ENCODE measurements at places on chromosomes 3 and 15.
A peak's percentile ranks its signal among the peaks of the same experiment; 100 is the strongest.

DNA sequence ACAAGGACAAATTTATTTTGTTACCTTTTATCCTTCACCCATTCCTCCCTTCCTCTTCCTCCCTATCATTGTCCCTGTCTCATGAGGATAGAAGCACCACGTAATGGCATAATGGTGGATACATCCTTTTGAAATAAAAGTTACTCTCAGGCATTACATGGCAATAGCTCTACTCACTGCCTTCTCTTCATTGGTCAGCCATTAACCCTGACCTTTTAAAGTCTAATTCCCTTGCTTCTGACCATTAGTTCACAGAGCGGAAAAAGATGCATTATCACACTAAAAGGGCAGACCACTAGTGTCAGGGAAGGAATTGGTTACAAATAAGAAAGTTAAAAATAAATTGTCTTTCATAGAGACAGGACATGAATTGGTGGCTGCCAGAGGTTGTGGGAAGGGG lies 54.6 kb upstream of the EIF1B start:
- H3K27ac ChIP-seq: no peak overlapping the region
- H3K36me3 ChIP-seq: no peaks in the 10 kb centered on the region
- H3K27me3 ChIP-seq: no peaks in the 10 kb centered on the region
- DNase-seq: no peak

DNA sequence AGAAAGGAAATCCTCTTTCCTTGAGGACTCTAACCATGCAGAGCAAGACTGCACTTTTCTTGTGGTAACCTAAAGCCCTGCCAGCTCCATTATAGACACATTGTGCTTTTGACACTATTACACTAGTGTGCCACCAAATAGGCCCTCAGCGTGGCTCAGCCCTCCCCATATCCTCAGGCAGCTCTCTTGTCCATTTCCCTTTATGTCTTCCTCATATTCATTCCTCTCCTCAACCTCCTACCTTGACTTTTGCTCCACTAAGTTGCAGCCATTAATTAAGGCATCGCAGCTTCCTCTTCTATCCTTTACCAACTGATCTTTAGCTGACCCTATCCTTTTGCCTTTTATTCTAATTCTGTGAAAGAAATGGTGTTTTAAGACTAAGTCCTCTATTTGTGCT lies 3.7 kb downstream of the ATG7 start:
- no peak overlapping the region for H3K4me3 ChIP-seq
- H3K27me3 ChIP-seq: no peaks in the 10 kb centered on the region
- H3K36me3 ChIP-seq: peaks cover 45% of the 10 kb centered on the region
- H3K4me1 ChIP-seq: peaks cover 63% of the 10 kb centered on the region
- H3K27ac ChIP-seq: no peak overlapping the region

DNA sequence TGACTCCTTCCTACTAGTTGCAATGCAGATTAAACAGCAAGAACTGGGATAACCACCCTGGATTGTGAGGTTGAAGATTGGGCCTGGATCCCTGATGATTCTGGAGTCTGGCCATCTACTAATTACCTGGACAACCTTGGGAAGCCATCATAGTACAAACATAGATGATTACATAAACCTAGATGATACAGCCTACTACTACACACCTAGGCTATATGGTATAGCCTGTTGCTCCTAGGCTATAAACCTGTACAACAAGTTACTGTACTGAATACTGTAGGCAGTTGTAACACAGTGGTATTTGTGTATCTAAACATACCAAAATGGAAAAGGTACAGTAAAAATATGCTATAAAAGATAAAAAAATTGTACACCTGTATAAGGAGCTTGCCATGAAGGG lies 48.0 kb downstream of the NSUN3 start:
- no peak for DNase-seq
- no peaks in the 10 kb centered on the region for H3K27me3 ChIP-seq
- no peaks in the 10 kb centered on the region for H3K4me1 ChIP-seq

DNA sequence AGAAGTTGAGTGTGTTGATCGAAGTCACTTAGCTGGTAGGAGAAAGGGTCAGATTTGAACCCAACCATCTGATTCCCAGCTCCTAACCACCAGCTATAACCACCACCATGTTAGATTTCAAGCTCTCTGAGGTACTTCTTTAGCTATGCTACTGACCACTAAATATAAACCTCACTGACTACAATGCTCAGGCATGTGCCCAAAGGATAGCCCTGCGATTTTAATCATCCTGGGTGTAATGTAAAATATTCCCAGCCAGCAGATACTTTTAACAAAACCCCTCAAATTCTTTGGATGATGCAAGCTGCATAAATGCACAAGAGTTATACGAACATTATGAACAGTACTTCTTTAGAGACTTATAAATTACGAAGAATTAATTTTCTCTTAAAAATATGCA lies 115.2 kb upstream of the TSC22D2 start:
- H3K4me1 ChIP-seq: no peaks in the 10 kb centered on the region
- H3K27me3 ChIP-seq: peaks cover 7% of the 10 kb centered on the region
- no peak overlapping the region for H3K27ac ChIP-seq
- H3K36me3 ChIP-seq: no peaks in the 10 kb centered on the region
- no peak overlapping the region for H3K4me3 ChIP-seq

DNA sequence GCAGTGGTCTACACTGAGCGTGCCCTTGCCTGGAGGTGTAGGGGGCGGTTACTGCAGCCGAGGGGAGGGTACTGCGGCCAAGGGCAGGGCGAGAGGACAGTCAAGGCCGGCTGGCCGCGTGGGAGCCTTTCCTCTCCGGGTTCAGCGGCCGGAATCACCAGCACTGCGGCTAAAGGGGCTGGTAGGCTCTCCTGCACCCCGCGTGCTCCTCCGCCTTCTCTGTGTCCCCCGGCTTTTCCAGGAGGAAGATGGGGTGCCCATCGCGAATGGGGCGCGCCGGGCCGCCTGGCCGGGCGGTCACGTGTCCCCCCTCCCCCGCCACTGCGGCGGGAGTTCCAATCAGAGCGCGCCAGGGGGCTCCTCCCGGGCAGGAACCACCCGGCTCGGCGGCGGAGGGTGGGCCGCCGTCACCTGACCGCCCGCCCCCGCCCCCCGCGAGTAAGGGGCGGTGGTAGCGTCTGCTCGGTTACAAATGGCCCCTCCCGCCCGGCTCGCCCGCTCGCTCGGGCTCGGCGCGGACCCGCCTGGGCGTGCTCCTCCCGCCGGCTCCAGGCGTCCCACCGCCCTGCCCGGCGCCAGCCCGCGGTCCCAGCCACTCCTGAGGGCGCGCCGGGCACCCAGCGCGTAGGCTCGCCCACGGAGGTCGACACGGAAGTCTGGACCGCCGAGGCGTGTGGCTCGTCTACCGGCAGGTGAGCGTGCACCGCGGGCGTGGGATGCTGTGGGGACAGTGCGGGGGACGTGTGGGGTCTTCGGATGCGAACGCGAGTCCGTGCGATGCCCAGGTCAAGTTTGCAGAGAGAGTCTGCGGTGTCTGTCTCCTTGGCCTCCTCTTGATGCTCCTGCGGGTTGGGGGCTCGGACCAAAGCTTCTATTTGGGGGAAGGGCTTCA lies 242.6 kb upstream of the TOPAZ1 start:
- H3K27ac ChIP-seq: no peak overlapping the region
- DNase-seq: no peak
- H3K4me3 ChIP-seq: peak overlapping the region; percentile 58
- H3K4me1 ChIP-seq: peaks cover 39% of the 10 kb centered on the region

- no peak overlapping the region for H3K4me3 ChIP-seq
- peak; percentile 84 for DNase-seq
- H3K36me3 ChIP-seq: no peaks in the 10 kb centered on the region
Measured at GRCh38 chr3:9503283-9503682, 50.3 kb downstream of the LHFPL4 start.

DNA sequence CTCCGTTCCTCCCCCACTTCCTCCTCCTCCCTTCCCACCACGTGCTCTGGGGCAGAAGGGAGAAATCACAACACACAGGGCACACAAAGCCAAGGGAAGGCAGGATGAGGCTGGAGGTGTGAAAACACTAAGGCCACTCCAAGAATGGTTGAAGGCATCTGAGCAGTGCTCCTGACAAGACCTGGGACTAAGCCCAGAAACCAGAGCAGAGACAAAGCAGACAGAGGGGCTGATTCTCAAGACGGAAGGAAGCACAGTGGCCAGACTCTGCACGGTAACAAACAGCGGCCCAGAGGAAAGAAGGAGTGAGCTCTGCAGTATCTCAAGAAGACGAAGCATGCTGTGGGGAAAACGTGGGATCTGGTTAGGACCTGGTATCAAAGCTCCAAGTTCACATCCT lies 78.1 kb downstream of the ADCY5 start:
- H3K27ac ChIP-seq: no peak overlapping the region
- no peaks in the 10 kb centered on the region for H3K36me3 ChIP-seq
- H3K4me1 ChIP-seq: no peaks in the 10 kb centered on the region
- DNase-seq: no peak
- H3K4me3 ChIP-seq: no peak overlapping the region

- peaks cover 14% of the 10 kb centered on the region for H3K4me1 ChIP-seq
- no peaks in the 10 kb centered on the region for H3K27me3 ChIP-seq
- no peak overlapping the region for H3K27ac ChIP-seq
- H3K36me3 ChIP-seq: peaks cover 22% of the 10 kb centered on the region
- H3K4me3 ChIP-seq: no peak overlapping the region
- DNase-seq: no peak
Measured at GRCh38 chr3:72768481-72768880, 79.8 kb downstream of the SHQ1 start.

DNA sequence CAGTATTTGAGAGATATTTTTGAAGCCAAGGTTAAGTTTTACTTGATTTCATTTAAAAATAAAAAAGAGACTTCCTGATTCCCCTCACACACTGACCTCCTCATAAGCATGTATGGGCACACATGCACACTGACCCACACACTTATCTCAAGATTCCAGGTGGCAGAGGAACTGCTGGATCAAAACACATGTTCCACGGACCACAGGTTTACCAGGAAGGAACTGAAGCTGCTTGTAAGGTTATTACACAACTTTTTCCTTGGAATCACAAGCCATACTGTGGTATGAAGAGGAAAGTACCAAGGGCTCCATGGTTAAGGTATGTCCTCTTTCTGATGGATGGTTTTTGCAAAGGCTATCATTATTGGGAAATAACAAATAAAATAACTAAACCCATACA lies 7.5 kb downstream of the CLDN1 start:
- no peak for DNase-seq
- no peaks in the 10 kb centered on the region for H3K36me3 ChIP-seq
- no peak overlapping the region for H3K27ac ChIP-seq
- peaks cover 27% of the 10 kb centered on the region for H3K27me3 ChIP-seq
- H3K4me3 ChIP-seq: no peak overlapping the region
- H3K4me1 ChIP-seq: peaks cover 20% of the 10 kb centered on the region

GRCh38 chr3:158846803-158847451 lies 45.1 kb downstream of the MFSD1 start:
- H3K4me3 ChIP-seq: no peak overlapping the region
- H3K27me3 ChIP-seq: peaks cover 2% of the 10 kb centered on the region
- no peak overlapping the region for H3K27ac ChIP-seq
- no peaks in the 10 kb centered on the region for H3K36me3 ChIP-seq
- H3K4me1 ChIP-seq: peaks cover 6% of the 10 kb centered on the region

- peaks cover 6% of the 10 kb centered on the region for H3K27me3 ChIP-seq
- peaks cover 18% of the 10 kb centered on the region for H3K4me1 ChIP-seq
- no peak overlapping the region for H3K4me3 ChIP-seq
- no peaks in the 10 kb centered on the region for H3K36me3 ChIP-seq
- DNase-seq: peak; percentile 81
- H3K27ac ChIP-seq: peak overlapping the region; percentile 74
Measured at GRCh38 chr15:90165659-90166489, 35.3 kb upstream of the SEMA4B start.

DNA sequence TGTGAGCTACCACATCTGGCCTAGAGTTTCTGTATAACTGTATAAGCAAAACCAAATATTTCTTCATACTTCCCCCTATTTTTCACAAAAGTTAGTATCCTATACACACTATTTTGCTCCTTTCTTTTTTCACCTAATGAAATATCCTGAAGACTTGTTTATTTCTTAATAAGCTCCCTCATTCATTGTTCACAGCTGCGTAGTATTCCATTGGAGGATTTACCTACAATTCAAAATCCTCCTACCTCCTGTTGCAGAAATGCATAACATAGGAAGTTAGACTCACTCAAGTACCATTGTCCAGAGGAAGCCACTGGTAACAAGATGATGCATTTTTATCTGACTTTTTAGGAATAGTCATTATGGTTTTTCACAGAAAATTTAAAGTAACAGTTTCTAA lies 29.6 kb upstream of the TBC1D21 start:
- no peak overlapping the region for H3K4me3 ChIP-seq
- no peaks in the 10 kb centered on the region for H3K36me3 ChIP-seq
- no peaks in the 10 kb centered on the region for H3K4me1 ChIP-seq
- DNase-seq: no peak

GRCh38 chr15:72288796-72289596 lies 16.6 kb upstream of the PARP6 start:
- H3K27me3 ChIP-seq: no peaks in the 10 kb centered on the region
- no peaks in the 10 kb centered on the region for H3K4me1 ChIP-seq
- H3K36me3 ChIP-seq: no peaks in the 10 kb centered on the region

DNA sequence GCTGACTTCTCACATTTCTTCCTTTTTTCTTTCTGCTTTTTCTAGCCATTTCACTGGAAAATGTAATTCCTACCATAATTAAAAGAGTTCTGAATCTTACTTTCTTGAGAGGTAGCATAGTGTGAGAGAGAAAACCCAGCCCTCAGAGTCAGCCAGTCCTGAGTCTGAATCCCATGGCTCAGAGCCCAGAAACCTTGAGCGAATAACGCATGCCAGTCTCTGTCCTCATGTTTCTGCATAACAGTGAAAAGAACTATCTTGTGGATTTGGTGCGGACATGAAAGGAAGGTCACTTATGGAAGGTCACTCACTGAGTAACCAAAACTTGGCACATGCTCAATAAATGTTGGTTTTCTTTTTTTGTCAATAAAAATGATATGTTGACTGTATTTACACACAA lies 29.3 kb upstream of the SLCO3A1 start:
- peaks cover 5% of the 10 kb centered on the region for H3K27me3 ChIP-seq
- H3K4me1 ChIP-seq: no peaks in the 10 kb centered on the region
- H3K4me3 ChIP-seq: no peak overlapping the region
- no peak for DNase-seq
- no peaks in the 10 kb centered on the region for H3K36me3 ChIP-seq
